NCI-H1694 treated with DMSO at 0.1 percent for 48 hours (cell line): ENCODE measurements at places on chromosomes 4 and X.

DNA sequence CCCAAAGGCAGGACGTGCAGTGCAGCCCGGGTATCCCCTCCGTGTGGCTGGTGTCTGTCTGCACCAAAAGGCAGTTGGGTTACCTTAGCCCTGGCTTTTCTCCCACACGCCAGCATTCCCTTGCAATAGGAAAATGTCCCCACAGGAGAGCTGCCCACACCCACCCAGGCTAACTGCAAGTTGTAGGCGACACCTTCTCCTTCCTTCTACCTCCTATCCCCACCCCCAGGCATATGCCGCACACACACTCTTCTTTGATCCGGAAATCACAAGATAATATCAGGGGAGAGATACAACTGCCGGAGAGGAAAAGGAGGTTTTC is 444 bp upstream of the APBB2 start:
- no peak for DNase-seq

DNA sequence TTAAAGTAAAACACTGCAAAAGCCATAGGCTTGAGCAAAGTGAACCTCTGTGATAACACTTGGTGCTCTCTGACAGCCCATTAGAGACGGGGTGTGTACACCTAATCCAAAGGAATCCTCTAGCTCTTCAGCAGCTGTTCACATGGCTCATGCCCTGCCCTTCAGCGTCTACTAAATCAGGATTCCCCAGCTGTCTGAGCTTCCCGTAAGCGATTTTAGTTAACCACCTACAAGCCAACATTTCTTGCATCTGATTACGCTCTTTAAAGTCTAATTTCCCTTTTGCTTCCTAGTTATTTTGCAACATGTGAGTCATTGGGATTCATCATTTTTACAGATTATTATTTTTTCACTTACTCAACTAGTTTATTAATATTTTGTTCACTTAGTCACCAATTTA is 6.5 kb downstream of the DMD start:
- no peak for DNase-seq

DNA sequence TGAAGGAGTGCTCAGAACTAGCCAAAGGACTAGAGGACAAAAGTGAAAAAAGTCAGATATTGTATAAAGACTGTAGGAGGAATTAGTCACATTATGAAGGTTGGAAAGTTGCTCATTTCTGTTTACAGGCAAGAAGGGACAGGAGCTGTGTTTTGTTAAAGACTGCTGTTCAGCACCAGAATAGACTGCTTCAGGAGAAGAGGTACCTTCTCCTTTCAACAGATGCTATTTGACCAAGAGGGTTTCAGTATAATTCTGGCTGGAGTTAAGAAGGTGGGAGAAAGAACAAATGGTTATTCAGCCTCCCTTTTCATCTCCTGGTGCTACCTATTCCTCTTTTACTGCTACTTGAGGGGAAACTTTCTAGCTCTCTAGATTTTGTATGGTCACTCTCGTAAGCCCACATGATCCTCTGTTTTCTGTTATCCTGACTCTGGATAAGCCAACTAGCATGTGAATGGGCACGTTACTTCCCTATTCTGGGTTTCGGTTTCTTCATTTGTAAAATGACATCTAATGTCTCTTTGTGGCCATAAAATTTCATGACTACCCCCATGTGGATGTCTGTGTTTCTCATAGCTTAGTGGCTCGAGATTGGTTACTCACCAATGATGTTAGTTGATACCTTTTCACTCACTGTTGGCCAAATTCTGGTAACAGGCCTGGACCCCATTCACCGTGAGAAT is 68.9 kb downstream of the SH2D1A start:
- DNase-seq: no peak

GRCh38 chrX:69896046-69896445 is 153.7 kb downstream of the AWAT2 start:
- no peak for DNase-seq

DNA sequence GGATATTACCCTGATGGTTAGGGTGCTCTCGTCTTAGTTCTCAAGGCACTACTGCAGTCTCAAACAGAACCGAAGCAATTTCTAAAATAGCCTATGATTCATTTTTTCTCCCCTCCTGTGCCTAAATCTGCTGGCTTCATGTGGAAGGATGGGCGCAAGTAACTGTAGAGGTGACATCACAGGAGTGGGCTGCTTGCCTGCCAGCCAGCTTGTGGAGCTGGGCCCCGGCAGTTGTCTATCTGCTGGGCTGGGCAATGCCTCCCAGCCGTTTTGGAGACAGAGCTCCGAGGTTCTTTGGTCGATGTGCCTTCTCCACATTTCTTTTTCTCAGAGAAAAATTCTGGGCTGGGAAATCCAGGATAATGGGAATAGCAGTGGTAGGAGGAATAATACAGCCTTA is 34.3 kb upstream of the CITED1 start:
- no peak for DNase-seq

GRCh38 chr4:150302553-150302952 is 224.3 kb downstream of the DCLK2 start:
- DNase-seq: no peak

GRCh38 chr4:97984545-97985131 is 158.6 kb downstream of the STPG2 start:
- DNase-seq: no peak

DNA sequence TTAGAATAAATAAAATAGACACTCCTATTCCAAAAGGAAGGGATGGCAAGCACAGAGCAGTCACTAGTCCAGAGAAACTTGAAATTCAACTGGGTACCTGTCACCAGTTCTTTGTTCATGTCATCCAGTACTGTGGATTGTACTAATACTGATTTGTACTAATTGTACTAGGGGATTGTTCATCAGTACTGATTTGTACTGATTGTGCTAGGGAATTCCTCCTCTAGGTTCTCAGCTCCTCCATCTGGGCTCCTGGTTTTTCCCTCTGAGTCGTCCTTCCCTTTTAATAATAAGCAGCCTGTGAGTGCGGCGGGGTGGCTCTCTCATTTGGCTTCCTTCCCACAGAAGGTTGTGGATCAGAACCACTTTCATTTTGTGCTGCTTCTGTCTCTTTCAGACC is 31.0 kb upstream of the SOD3 start:
- DNase-seq: no peak

DNA sequence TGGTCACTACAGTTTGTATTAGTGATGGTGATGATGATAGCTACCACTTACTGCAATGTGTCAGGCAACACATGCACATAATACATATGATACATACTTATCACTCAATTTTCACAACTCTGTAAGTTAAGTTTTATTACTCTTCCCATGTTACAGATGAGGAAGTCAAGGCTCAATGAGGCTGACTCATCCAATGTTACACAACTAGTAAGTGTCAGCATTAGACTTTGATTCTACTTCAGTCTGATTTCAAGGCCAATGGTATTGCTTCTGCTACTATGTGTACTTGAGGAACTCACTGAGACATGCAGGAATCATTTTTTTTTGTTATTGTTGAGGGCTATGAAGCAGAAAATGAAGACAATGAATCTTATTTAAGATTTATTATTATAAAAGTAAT is 96.4 kb upstream of the TRPC5OS start:
- DNase-seq: no peak
